ENCODE measurements at places on chromosomes 7 and 10.

- no peaks in the 10 kb centered on the region for H3K4me1 ChIP-seq
- no peak for DNase-seq
- H3K27ac ChIP-seq = no peak overlapping the region
- H3K36me3 ChIP-seq = no peaks in the 10 kb centered on the region
- H3K27me3 ChIP-seq = peaks cover 10% of the 10 kb centered on the region
- H3K4me3 ChIP-seq = no peak overlapping the region
These were observed 70.9 kb upstream of the MGMT start for GRCh38 chr10:129396021-129396722.

DNA sequence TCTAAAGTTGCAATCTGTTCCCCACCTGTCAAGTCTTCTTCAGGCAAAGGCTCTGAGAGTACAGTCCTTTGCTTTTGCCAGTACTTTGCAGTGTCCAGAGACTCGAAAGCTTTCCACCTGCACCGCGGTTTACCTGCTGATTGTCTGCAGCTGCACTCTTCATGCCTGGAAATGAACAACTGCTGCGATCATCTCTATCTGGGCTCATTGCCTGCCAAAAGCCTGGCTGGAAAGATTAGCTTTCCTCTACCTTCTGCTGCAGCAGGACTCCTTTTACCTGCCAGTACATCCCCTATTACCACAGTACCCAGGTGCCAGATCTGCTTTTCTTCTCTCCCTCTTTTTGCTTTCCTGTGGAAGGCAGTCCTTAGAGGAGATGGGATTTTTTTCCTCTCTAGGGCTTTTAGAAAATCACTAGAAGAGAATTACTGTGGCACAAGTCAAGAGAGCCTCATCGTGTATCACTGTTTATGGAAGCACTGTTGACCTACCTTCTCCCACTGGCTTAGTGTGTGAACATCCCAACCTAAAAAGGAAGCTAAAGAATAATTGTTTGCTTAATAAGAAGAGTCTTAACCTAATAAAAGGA lies 2.2 kb downstream of the STRIP2 start:
- H3K4me3 ChIP-seq = no peak overlapping the region
- no peak overlapping the region for H3K27ac ChIP-seq
- H3K4me1 ChIP-seq = no peaks in the 10 kb centered on the region
- H3K36me3 ChIP-seq = no peaks in the 10 kb centered on the region
- no peaks in the 10 kb centered on the region for H3K27me3 ChIP-seq

GRCh38 chr7:74502216-74502891 lies 48.6 kb downstream of the GTF2IRD1 start:
- DNase-seq = peak; percentile 82
- H3K27me3 ChIP-seq = no peaks in the 10 kb centered on the region
- no peak overlapping the region for H3K4me3 ChIP-seq
- no peaks in the 10 kb centered on the region for H3K36me3 ChIP-seq
- H3K4me1 ChIP-seq = no peaks in the 10 kb centered on the region

GRCh38 chr7:98294798-98295382 lies 13.4 kb downstream of the BRI3 start:
- H3K27me3 ChIP-seq = no peaks in the 10 kb centered on the region
- no peak overlapping the region for H3K4me3 ChIP-seq
- no peak overlapping the region for H3K27ac ChIP-seq
- H3K4me1 ChIP-seq = peaks cover 4% of the 10 kb centered on the region
- peak; percentile 70 for DNase-seq
- H3K36me3 ChIP-seq = no peaks in the 10 kb centered on the region

DNA sequence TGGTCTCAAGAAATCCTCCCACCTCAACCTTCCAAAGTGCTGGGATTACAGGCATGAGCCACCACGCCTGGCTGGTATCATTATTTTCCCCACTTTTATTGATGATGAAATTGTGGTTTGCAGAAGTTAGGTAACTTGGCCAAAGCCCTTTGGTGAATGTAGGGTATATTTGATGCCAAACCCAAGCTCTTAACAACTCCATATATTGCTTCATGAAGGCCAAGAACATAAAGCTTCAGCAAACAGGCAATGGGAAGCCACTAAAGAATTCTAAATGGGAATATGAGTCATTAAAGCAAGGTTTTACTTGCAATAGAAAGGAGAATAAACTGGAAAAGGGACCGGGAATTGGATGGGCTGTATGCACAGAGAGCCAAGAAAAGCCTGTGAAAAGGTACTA lies 142.7 kb downstream of the KMT2E start:
- DNase-seq = no peak
- no peaks in the 10 kb centered on the region for H3K36me3 ChIP-seq
- H3K4me3 ChIP-seq = no peak overlapping the region
- no peaks in the 10 kb centered on the region for H3K4me1 ChIP-seq
- H3K27ac ChIP-seq = no peak overlapping the region

DNA sequence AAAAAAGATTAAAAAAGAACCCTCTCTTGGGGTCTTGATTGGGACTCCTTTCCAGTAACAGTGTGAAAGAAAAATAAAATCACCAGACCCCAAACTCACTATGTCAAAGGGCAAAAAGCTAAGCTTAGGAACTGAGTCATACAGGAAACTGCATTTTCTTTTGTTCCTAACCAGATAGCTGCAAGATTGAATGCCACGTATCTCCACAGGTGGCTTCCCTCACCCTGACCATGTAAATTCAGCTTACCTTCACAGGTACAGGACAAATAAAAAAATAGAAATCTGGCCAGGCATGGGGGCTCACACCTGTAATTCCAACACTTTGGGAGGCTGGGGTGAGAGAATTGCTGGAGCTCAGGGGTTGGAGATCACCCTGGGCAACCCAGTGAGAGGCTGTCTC lies 32.5 kb upstream of the EIF4H start:
- H3K27ac ChIP-seq = no peak overlapping the region
- no peaks in the 10 kb centered on the region for H3K36me3 ChIP-seq
- no peak for DNase-seq
- H3K27me3 ChIP-seq = no peaks in the 10 kb centered on the region
